ENCODE measurements at places on chromosomes 12 and 14. TPM values are rescaled to one million over a fixed set of nuclear protein-coding genes. Genes with fewer than 3 reads are reported as not detected.

The TSHR gene
- 0.39 TPM for total RNA-seq

The RPGRIP1 gene
- not detected for total RNA-seq

The SLC39A5 gene
- 1.4 TPM for total RNA-seq

The PLBD1 gene
- total RNA-seq = 1.1 TPM

The GDF3 gene
- not detected for total RNA-seq

The RPS6KA5 gene
- 48.1 TPM for total RNA-seq

The IFNG-AS1 gene
- 5.2 TPM for total RNA-seq

The SMIM41 gene
- total RNA-seq = not detected

The PLEKHH1 gene
- 0.68 TPM for total RNA-seq

- no peaks in the 10 kb centered on the region for H3K27me3 ChIP-seq
- peak overlapping the region; percentile 88 for H3K27ac ChIP-seq
- H3K36me3 ChIP-seq = peaks cover 22% of the 10 kb centered on the region
- no peak for DNase-seq
- H3K4me1 ChIP-seq = peaks cover 65% of the 10 kb centered on the region
Measured at GRCh38 chr14:69636718-69637480, 25.5 kb downstream of the SUSD6 start.

- peaks cover 6% of the 10 kb centered on the region for H3K4me1 ChIP-seq
- H3K4me3 ChIP-seq = no peak overlapping the region
- no peak overlapping the region for H3K27ac ChIP-seq
- H3K36me3 ChIP-seq = no peaks in the 10 kb centered on the region
- no peaks in the 10 kb centered on the region for H3K27me3 ChIP-seq
- DNase-seq = no peak
Measured at GRCh38 chr12:7090222-7090998, 1.8 kb downstream of the C1R start.

DNA sequence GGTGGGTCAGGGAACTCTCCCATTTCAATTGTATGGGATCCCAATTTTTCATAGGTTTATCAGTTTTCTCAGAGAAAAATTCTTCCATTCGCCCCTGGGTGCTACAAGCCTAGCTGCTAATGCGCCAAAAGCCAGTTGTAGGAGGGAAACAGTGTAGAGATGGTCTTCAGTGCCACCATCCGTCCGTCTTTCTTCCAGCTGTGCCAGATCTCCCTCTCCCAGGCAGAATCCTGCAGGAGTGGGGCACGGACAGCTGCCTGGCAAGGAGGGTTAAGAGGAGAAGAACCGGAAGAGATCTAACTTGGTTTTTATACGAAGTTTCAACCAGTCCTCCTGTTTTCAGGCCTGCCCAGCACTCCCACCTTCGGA, 38.9 kb upstream of the FUT8 start:
- DNase-seq = no peak
- peaks cover 33% of the 10 kb centered on the region for H3K4me1 ChIP-seq
- peaks cover 49% of the 10 kb centered on the region for H3K36me3 ChIP-seq

- H3K36me3 ChIP-seq = peaks cover 26% of the 10 kb centered on the region
- no peak for DNase-seq
- peaks cover 13% of the 10 kb centered on the region for H3K4me1 ChIP-seq
- H3K27me3 ChIP-seq = no peaks in the 10 kb centered on the region
- peak overlapping the region; percentile 92 for H3K4me3 ChIP-seq
Measured at GRCh38 chr12:68806488-68807237, 1.3 kb upstream of the MDM2 start.

GRCh38 chr12:1305791-1306500, 288.4 kb downstream of the FBXL14 start:
- H3K27ac ChIP-seq = no peak overlapping the region
- H3K36me3 ChIP-seq = no peaks in the 10 kb centered on the region
- no peak for DNase-seq
- no peaks in the 10 kb centered on the region for H3K4me1 ChIP-seq
- no peaks in the 10 kb centered on the region for H3K27me3 ChIP-seq

GRCh38 chr12:131132118-131132892, 178.6 kb downstream of the ADGRD1 start:
- no peak overlapping the region for H3K4me3 ChIP-seq
- H3K27me3 ChIP-seq = no peaks in the 10 kb centered on the region
- DNase-seq = peak; percentile 80
- no peak overlapping the region for H3K27ac ChIP-seq

GRCh38 chr14:94048691-94049624, 22.8 kb downstream of the OTUB2 start:
- H3K36me3 ChIP-seq = peaks cover 27% of the 10 kb centered on the region
- no peaks in the 10 kb centered on the region for H3K27me3 ChIP-seq
- no peak overlapping the region for H3K4me3 ChIP-seq
- H3K4me1 ChIP-seq = peaks cover 17% of the 10 kb centered on the region
- no peak for DNase-seq

GRCh38 chr12:91274916-91275315, 92.3 kb upstream of the DCN start:
- no peak for DNase-seq
- no peak overlapping the region for H3K4me3 ChIP-seq
- H3K27ac ChIP-seq = no peak overlapping the region
- peaks cover 2% of the 10 kb centered on the region for H3K4me1 ChIP-seq

GRCh38 chr14:75070383-75070782, 942 bp downstream of the ZC2HC1C start:
- H3K4me1 ChIP-seq = peaks cover 2% of the 10 kb centered on the region
- no peak overlapping the region for H3K27ac ChIP-seq
- no peaks in the 10 kb centered on the region for H3K27me3 ChIP-seq
- no peaks in the 10 kb centered on the region for H3K36me3 ChIP-seq

GRCh38 chr14:36502558-36503508, 17.2 kb downstream of the NKX2-1 start:
- no peak overlapping the region for H3K4me3 ChIP-seq
- no peak overlapping the region for H3K27ac ChIP-seq
- peaks cover 63% of the 10 kb centered on the region for H3K27me3 ChIP-seq
- peaks cover 2% of the 10 kb centered on the region for H3K4me1 ChIP-seq

GRCh38 chr12:104057771-104058197, 6.5 kb upstream of the HCFC2 start:
- H3K27ac ChIP-seq = no peak overlapping the region
- no peak for DNase-seq
- H3K4me1 ChIP-seq = peaks cover 8% of the 10 kb centered on the region
- no peaks in the 10 kb centered on the region for H3K36me3 ChIP-seq
- H3K27me3 ChIP-seq = peaks cover 43% of the 10 kb centered on the region

DNA sequence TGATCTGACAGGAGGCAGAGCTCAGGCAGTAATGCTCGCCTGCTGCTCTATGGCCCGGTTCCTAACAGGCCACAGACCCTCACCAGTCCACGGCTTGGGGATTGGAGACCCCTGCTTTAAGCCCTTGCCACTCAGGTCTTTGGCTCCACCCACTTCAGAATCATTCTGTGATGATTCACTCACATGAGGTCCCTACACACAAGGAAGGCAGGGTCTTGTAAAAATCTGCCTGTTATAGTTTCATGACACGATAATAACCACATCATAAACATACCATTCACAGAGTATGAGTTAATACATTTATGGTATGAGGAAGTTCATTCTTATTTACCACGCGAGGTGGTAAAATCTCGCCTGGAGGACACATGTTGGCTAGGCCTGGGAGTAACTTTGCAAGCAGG, 29.0 kb upstream of the MAX start:
- no peak overlapping the region for H3K4me3 ChIP-seq
- H3K36me3 ChIP-seq = no peaks in the 10 kb centered on the region

DNA sequence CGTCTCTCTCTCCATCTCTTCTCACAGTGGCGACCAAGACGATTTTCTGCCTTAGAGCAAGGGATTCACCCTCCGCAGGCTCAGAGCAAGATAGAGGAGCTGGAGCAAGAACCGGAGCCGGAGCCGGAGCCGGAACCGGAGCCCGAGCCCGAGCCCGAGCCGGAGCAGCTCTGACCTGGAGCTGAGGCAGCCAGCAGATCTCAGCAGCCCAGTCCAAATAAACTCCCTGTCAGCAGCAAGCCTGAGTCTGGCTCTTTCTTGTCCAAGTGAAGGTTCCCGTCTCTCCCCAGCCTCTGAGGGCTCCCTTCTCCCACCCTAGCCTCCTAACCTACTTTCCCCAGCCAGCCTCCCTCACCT, 5.9 kb downstream of the LAG3 start:
- DNase-seq = no peak
- H3K27me3 ChIP-seq = no peaks in the 10 kb centered on the region
- peaks cover 42% of the 10 kb centered on the region for H3K4me1 ChIP-seq

GRCh38 chr12:71601546-71601945, 62.1 kb downstream of the ZFC3H1 start:
- H3K4me1 ChIP-seq = no peaks in the 10 kb centered on the region
- H3K36me3 ChIP-seq = peaks cover 14% of the 10 kb centered on the region
- H3K4me3 ChIP-seq = no peak overlapping the region
- H3K27ac ChIP-seq = no peak overlapping the region
- H3K27me3 ChIP-seq = peaks cover 12% of the 10 kb centered on the region

GRCh38 chr14:74506411-74506851, 12.9 kb downstream of the ISCA2 start:
- peaks cover 6% of the 10 kb centered on the region for H3K27me3 ChIP-seq
- H3K4me1 ChIP-seq = no peaks in the 10 kb centered on the region
- H3K36me3 ChIP-seq = no peaks in the 10 kb centered on the region
- H3K27ac ChIP-seq = no peak overlapping the region
- H3K4me3 ChIP-seq = no peak overlapping the region

- H3K36me3 ChIP-seq = peaks cover 54% of the 10 kb centered on the region
- no peak overlapping the region for H3K4me3 ChIP-seq
- H3K27me3 ChIP-seq = no peaks in the 10 kb centered on the region
- peaks cover 14% of the 10 kb centered on the region for H3K4me1 ChIP-seq
Measured at GRCh38 chr12:118023301-118023860, 6.9 kb downstream of the RFC5 start.

DNA sequence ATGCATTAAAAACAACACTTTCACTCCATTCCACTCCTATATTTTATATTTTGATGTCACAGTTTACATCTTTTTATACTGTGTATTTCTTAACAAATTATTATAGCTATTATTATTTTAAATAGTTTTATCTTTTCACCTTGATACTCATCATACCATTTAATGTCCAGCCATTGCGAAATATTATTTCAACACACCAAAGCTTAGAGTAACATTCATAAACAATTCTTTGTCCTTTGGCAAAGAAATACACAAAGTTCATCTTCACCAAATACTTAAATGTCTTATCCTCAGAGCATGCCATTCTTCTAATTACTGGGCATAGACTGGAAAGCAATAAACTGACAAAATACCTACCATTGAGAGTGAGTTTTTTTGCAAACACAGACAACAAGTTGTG, 1963.4 kb upstream of the FLRT2 start:
- H3K27ac ChIP-seq = no peak overlapping the region
- no peak overlapping the region for H3K4me3 ChIP-seq

DNA sequence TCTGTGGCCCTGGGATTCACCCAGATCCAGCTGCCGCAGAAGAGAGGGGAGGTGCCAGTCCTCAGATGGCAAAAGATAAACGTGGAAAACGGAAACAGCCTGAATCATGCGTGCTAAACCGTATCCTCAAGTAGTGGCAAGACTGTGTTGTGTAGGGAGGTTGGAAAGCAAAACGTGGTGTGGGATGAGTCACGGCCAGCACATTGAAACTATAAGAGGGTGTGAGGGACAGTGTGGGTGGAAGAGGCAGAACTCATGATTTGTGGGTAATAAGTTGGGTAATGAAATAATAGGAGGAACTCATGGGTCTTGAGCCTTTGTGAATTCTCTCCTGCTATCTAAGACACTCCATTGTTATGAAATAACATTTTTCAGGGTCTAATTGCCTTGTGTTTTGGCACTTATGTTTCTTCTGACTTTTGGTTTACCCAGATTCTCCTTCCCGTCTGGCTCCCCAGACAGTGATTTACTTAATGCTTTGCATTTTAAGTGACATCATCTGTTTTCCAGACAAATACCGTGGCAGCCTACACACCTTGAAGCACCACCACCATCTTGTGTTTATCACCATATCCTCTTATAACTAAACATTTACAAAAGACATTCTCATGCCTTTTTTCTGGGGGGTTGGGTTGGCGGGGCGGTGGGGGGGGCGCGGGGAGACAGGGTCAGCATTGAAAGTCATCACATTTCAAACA, 62.3 kb upstream of the PTCSC3 start:
- DNase-seq = no peak
- no peaks in the 10 kb centered on the region for H3K27me3 ChIP-seq
- no peak overlapping the region for H3K27ac ChIP-seq
- no peaks in the 10 kb centered on the region for H3K36me3 ChIP-seq
- no peak overlapping the region for H3K4me3 ChIP-seq

DNA sequence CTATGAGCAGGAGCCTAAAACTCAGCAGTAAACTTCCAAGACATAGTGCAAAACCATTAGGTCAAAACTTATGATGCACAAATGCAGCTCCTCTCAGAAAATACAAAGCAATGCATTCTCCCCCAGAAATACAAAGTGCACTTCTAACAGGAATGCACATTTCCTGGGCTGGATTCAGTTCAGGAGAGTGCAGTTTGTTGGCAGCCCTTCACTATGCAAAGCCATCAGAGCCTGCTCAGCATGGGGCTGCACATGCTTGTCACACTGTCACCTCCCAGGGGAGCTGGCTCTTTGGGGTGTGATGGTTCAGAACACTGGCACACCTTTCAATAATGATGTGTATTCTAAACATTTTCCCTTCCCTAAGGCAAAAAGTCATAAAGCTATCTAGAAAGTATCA, 110.4 kb downstream of the KCNK10 start:
- H3K4me1 ChIP-seq = no peaks in the 10 kb centered on the region
- peaks cover 5% of the 10 kb centered on the region for H3K27me3 ChIP-seq
- DNase-seq = no peak
- no peak overlapping the region for H3K4me3 ChIP-seq
- no peaks in the 10 kb centered on the region for H3K36me3 ChIP-seq
- H3K27ac ChIP-seq = no peak overlapping the region

DNA sequence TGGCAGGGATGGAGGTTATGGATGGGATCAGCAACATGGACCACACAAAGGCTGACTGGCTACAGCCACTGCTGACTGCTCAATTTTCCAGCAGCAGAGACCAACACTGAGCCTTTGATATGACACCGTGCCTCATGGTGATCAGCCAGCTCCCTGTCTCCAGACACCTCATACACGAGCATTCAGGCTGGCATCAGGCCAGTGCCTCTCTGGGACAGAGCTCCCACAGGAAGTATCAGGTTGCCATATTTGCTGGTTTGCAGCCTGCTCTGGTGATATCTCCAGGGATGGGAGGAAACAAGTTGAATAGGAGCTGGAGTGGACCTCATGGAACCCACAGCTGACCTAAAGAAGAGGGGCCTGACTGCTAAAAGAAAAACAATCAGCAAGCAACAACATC, 471.2 kb upstream of the ATXN7L3B start:
- H3K27me3 ChIP-seq = no peaks in the 10 kb centered on the region
- H3K4me1 ChIP-seq = no peaks in the 10 kb centered on the region
- no peaks in the 10 kb centered on the region for H3K36me3 ChIP-seq

DNA sequence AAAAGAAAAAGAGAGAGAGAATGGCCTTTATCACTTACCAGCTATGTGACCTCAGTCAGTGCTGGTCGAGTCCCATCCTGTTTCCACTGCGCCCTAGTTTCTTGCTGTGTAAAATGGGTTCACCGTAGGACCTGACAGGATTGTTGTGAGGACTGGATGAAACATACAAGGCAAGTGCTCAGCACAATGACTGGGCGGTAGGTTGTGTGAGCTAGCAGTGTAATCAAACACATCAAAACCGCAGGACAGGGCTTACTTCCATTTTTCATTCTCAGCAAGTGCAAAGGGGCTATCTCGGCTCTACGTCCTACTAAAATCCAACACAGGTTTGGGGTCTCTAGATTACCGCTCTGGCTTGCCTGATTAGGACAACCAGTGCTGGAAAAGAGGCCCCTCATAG, 36.4 kb upstream of the ATXN2 start:
- no peaks in the 10 kb centered on the region for H3K27me3 ChIP-seq
- no peak overlapping the region for H3K4me3 ChIP-seq
- no peak overlapping the region for H3K27ac ChIP-seq
- DNase-seq = no peak
- no peaks in the 10 kb centered on the region for H3K36me3 ChIP-seq

All from activated naive CD8-positive, alpha-beta T cell treated with anti-CD3 and anti-CD28 coated beads, Interleukin-2, amount 10 ng/mL, durations not matched to agents 7 days and 5 days (primary cell).